RCC 7860 (cell line): ENCODE measurements at places on chromosomes 16 and 17.

GRCh38 chr16:67419502-67419901, 3.2 kb upstream of the ZDHHC1 start:
- DNase-seq, result no peak

DNA sequence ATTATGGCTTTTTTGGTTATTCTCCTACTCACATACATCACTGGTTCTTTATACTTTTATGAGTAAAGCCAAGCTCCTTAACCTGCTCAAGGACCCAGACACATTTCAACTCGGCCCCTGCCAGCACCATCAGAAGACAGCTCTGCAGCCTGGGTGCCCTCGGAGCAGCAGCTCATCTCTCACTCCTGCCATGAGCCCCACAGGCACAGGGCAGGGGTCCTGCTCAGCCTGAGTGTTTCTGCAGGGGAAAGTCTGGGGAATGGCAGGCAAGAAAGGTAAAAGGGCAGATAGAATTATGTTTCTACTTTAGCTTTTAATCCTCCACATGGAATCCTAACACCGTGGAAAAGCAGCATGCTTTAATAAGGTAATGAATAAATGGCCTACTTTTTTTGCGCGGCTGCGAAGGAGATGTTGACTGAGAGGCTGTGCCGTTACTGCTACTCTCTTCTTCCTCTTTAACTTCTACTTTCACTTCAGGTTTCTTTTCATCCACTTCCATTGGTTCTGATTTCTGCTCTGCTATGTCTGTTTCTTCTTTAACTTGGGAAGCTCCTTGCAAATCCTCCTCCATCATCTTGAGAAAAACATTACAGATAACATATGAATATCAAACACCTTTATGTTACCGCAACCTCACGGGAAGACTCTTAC, 50.1 kb upstream of the TRAP1 start:
- DNase-seq, result no peak

DNA sequence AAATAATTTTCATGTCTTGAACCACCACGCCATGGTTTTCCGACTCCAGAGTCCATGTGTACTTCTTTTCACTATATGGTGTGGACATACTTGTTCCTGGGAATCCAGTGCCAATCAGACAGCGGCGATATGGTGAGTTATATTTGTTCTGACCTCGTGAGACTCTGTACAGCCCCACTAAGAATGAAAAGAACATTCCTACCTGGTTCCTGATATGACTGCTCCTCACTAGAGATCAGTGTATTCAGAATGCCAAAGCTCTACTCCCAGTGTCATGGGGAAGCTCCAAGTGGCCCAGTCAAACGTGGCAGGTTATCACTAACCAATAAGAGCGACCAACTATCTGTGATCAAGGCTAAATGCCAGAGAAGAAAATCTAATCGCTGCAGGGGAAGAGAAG, 6.1 kb downstream of the C16orf46 start:
- no peak for DNase-seq

DNA sequence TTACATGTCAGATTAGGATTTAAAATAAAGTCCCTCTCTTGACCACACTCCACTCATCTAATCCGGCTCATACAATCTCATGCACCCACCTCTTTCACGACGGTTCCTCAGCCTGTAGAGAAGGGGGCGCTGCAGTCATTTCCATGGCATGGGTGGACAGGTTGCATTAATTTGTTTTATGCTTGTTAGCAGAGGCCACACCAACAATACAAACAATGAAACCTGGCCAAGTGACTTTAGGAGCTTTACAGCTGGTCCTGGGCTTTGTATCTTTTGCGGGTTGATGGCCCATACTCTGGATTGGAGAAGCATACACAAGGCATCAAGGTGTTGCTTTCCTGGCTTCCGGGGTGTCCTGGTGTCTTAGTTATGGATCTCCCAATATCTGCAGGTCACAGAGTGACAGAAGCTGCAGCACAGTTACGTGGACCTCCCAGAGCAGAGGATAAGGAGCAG, 9.7 kb upstream of the SNF8 start:
- no peak for DNase-seq

GRCh38 chr17:47763913-47764582, 31.0 kb downstream of the TBX21 start:
- no peak for DNase-seq

DNA sequence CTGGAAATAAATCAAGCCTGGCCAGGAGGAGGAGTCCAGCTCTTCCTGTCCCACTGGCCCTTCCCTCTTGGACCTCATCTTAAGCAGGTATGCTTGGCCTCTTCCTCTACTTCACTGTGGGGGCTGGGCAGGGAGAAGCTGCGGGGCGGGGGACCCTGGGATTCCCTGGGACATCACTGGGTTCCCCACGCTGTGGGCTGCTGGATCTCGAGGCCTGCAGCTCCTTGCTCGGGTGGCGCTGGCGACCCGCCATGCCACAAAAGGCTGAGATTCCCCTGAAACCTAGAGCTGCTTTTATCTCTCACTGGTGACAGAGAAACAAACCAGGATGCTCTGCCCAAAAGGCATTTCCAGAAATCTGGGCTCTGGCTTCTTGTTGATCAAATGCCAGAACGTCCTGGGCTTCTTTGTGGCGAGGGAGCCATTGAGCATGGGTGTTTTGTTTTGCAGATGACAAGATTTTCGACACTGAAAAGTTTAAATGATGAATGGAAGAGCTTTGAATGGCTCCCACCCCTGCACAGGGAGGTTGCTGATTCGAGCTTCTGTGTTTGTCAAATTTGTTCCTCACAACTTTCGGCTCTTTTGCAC, 8.6 kb upstream of the PGS1 start:
- DNase-seq, result no peak

GRCh38 chr17:83068641-83069570, 10.5 kb upstream of the METRNL start:
- DNase-seq, result no peak

DNA sequence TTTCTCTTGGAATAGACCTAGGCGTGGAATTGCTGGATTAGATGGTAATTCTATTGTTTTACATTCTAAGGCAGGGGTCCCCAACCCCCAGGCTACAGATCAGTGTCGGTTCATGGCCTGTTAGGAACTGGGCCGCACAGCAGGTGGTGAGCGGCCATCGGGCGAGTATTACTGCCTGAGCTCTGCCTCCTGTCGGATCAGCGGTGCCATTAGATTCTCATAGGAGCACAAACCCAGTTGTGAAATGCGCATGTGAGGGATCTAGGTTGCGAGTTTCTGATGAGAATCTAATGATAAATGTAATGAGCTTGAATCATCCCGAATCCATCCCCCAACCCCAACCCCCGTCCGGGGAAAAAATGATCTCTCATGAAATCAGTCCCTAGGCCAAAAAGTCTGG, 23.0 kb downstream of the NLRC5 start:
- DNase-seq, result no peak

DNA sequence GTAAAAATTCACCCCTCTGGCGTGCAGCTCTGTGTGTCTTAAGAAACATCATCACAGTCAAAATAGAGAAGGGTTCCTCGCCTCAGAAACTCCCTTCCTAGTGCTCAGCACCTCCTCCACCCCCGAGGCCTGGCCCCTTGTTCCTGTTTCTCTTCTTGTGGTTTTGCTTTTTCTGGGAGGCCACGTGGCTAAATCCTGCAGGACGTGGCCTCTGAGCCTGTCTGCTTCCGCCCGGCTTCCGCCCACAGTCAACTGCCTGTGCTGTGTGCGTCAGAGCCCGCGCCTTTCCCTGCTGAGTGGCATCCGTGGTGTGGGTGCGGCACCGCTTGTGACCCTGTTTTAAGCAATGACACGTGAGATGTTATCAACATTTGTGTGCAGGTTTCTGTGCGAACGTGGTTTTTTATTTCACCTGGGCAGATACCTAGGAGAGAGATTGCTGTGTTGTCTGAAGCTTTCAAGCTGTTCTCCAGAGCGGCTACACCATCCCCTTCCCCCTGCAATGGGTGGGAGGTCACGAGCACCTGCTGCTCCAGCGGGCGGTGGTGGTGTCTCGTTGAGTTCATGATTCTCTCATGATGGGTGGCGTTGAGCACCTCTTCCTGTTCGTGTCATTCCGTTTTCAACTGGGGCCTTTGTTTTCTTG, 21.7 kb downstream of the ACSF3 start:
- DNase-seq, result no peak

DNA sequence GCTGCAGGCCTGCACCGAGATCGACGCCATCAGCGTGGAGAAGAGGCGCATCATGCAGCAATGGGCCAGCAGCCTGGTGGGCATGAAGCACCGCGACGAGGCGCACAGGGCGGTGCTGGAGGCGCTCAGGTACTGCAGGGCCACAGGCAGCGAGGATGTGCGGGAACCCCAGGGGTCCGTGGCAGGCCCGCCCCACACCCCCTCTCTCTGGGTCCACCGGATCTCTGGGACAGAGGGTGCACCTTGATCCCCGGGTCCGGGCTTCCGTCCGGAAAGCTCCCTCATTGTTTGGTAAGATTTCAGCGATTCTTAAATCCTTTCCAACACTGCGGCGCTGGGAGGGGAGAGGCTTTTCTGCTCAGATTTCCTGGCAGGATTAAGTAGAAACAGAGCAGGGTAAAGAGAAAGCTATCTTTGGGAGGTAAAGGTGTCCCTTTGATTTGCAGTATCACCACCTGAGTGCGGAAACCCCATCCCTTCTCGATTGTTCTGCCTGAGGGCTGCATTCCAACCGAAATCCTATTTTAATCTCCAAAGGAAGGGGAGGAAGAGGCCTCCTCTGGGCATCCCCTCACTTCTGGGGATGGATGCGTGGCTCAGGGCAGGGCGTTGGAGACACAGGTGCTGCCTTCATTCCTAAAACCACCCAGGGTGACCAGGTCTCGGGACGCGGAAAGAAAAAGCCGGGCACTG, 29.2 kb downstream of the CCDC40 start:
- DNase-seq, result no peak

GRCh38 chr17:7404737-7405349, 946 bp upstream of the TMEM256 start:
- DNase-seq, result no peak

- DNase-seq, result no peak
Measured at GRCh38 chr16:69932228-69932627, 18.9 kb upstream of the CLEC18A start.

GRCh38 chr17:77281904-77282367, 141.2 kb downstream of the SEC14L1 start:
- peak; percentile 38 for DNase-seq

GRCh38 chr16:17532338-17532995, 61.7 kb upstream of the XYLT1 start:
- DNase-seq, result no peak

DNA sequence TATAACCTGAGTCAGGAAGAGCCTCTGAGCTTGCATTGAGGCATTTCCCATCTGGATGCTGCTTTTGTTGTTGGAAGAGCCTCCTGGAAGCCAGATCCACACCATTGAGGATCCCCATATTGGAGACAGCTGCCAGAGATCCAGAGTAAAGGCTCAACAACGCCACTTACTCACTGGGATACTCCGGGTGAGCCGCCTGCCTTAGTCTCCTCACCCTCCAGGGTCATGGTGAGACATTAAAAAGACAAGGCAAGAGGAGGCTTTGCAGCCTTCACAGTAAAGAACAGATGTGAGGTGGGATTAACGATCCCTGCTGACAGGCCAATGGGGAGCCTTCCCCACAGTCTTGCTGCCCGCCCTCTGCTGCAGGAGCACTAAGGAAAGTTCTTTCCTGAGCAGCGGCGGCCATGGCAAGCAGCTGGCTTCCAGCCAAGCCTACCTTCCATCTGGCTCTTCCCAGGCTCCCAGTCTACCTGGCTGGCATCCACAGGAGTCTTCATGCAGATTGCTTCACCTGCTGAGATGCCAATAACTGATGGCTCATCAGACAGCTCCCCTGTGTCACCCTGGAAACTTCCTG, 198.5 kb downstream of the CYLD start:
- no peak for DNase-seq

GRCh38 chr17:32654324-32654723, 167.5 kb downstream of the CDK5R1 start:
- DNase-seq, result no peak

- DNase-seq, result no peak
Measured at GRCh38 chr17:53662608-53663007, 160.1 kb upstream of the KIF2B start.
